Stimulated activated CD4-positive, alpha-beta T cell treated with anti-CD3 and anti-CD28 coated beads, TNF-alpha, amount 100 ng/mL, for 24 hours (primary cell): ENCODE measurements at places on chromosomes 5 and 9.

- no peak for DNase-seq
Observed at GRCh38 chr5:142966121-142966420, 195.9 kb downstream of the ARHGAP26 start.

GRCh38 chr5:79193643-79194042, 42.3 kb upstream of the JMY start:
- DNase-seq: no peak

GRCh38 chr5:3695818-3696217, 100.2 kb downstream of the IRX1 start:
- no peak for DNase-seq

- DNase-seq: no peak
Observed at GRCh38 chr5:164210491-164210890, 705.1 kb downstream of the MAT2B start.

- DNase-seq: peak; percentile 66
Observed at GRCh38 chr9:129889941-129890717, 54.9 kb downstream of the USP20 start.

DNA sequence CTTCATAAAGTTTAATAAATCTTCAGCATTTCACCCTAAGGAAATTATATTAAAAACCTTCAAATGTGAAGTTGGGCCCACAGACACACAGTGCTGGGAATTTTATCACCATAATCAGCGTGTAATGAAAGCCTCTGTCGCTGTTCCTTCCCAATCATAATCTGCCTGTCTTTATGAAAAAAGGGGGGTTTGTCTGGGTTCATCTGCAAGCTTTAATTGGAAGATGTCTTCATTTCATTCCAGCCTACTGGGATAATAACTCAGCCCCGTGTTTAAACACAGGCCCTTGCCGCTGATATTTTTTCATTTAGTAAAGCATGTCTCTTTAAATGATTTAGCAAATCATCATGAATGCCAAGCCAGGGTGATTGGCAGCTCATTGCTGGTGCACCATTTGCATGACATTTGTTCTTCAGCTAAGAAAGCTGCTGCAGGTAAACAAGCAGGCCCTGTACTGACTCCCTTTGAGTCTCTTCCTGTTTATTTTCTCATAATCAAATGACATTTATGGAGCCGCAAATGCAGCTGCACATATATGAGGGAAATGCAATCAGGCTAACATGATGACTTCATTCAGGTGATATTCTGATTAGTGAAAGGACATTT, 362.9 kb upstream of the TLE4 start:
- DNase-seq: no peak

DNA sequence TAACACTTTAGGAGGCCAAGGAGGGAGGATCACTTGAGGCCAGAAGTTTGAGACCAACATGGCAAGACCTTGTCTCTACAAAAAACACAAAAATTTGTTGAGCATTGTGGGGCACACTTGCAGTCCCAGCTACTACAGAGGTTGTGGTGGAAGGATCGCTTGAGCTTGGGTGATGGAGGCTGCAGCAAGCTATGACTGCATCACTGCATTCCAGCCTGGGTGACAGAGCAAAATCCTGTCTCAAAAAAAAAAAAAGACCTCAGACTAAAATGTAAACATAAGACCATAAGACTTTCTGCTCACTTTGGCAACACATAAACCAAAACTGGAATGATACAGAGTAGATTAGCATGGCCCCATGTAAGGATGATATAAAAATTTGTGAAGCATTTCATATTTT, 24.6 kb upstream of the NANS start:
- no peak for DNase-seq

DNA sequence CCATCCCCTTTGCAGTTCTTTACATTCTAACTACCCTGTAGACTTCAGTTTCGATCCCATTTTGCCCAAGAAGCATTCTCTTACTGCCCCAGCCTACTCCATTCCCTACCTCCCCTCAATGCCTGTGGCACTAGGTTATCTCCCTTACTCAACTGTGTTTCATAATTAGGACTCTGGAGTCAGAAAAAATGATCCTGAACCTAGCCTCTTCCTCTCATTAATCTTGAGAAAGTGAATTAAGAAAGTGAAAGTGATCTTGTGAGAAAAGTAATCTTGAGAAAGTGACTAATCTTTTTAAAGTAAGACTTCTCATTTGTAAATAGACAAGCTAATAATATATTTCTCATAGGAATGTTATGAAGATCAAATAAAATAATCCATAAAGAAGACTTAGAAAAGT, 444.0 kb upstream of the TRPC7 start:
- no peak for DNase-seq
